ENCODE measurements at places on chromosomes 6 and 20.

DNA sequence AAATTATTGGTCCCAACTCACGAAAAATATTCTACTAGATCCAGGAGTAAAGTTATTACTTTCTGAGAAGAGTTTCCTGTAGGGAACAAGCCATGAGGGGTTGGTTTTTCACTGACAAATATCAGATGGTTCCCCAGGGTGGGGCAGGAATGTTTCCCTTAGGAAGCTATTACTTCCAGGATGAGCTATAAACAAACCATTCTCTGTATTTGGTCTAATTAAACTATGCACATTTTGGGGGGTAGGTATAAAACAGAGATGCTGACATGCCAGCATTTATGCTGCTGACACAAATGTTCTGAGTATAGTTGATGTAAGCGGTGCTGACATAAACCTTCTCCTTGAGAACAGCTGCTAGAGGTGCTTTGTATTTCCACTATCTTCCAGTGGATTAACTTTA is 54.2 kb downstream of the OGFRL1 start:
- no peak for DNase-seq

DNA sequence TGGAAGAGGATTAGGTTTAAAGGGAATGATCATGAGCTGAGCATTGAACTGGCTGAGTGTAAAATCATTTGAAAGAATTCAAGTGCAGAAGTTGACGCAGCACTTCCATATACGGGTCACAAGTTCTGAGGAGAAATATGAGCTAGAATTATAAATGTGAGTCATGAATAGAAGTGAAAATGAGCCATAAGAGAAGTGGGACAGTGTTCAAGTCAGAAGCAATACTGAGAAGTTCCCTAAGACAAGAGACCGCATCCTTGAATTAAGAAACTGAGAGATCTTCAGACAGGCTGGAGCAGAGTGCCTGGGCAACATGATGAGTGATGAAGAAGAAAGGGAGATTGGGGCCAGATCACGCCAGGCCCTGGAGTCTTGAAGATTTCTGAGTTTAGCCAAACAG is 209.7 kb downstream of the TBX18 start:
- peak; percentile 8 for DNase-seq

DNA sequence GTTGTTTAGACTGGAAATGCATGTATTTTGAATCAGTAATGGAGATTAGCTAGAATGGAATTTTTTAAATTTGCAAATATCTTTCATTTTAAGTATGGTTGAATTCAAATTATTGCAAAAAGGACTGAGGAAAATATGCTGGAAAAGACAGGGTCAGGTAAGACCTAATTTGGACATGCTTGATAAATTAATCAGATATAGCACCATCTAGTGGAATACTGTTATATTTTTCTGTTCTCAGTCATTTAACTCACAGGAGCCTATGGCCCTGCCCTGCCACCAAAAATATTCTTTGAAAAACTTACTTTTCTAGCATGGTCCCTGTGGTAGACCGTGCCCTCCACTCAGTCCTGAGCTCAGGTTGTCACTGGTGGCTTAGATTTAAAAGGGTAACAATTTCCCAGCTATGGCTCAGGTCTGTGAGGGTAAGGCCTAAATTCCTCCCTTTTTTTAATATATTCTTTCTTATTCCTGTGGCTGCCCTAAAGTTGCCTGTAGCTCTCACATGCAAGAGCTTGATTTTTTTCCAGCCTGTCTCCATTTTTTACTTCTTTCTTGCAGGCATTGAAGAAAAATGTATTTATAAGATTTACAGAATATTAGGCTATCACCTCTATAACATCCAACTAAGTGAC is 25.3 kb upstream of the KIAA1586 start:
- DNase-seq, result peak; percentile 60

- no peak for DNase-seq
These were observed 545.8 kb upstream of the CITED2 start for GRCh38 chr6:139920027-139920775.

DNA sequence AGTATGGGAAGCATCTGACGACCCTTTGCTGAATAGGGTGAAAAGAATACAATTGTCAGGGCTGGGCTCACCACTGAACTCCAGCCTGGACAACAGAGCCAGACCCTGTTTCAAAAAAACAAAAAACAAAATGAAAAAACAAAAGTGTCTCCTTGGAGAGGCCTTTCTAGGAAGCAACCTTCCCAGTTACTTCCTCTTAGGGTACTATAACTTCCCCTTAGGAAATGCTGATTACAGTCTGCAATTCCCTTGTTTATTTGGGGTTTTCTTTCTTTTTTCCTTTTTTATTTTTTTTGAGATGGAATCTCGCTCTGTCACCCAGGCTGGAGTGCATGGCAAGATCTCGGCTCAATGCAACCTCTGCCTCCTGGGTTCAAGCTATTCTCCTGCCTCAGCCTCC is 20.5 kb upstream of the TTPAL start:
- DNase-seq, result no peak

DNA sequence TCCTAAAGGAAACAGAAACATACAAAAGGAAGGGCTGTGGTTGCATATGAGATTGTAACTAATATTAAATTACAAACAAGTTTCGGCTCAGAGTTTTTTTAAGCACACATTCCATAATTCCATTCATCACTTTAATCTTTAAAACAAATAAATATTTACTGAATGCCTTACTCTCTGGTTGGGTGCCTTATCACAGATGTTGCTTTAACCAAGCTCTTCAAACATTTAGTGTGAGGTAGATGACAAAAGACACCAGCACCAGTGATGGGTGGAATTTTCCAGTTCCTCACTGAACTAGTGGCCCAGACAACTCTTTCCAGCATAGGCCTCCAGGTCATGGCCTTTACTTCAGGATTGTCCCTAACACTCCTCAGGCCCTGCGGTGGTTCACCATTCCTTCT is 58.7 kb downstream of the ARHGAP18 start:
- DNase-seq, result no peak

DNA sequence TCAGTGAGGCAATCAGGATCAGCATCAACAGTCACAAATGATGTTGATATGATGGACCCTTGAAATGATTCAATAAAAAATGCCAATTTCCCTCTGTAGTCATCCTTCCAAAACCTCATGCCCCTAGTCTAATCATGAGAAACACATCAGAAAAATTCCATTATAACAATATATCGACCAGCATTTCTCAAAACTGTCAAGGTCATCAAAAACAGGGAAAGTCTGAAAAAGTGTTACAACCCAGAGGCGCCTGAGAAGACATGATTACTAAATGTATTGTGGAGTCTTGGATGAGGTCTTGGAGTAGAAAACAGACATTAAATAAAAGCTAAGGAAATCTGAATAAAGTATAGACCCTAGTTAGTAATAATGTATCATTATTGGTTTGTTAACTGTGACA is 133.8 kb downstream of the SLC35B3 start:
- no peak for DNase-seq

- DNase-seq, result no peak
These were observed 26.5 kb downstream of the ERMARD start for GRCh38 chr6:169777896-169778295.

DNA sequence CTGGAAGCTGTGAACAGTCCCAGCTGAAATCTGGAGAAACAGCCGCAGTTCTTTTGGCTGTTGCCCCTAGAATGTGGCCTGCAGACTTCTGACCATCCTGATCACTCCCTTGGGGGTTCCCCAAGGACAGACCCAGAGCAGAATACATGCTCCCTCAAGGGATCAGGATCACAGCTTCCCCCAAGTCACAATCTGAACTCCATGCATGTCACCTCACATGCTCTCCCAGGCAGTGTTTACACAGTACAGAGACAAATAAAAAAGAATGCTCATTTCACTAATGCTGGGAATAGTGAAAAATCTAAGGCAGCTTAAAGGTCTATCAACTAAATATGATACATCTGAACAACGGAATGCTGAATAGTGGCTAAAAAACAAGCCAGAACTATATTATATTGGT is 20.5 kb downstream of the SPAG4 start:
- DNase-seq, result no peak

DNA sequence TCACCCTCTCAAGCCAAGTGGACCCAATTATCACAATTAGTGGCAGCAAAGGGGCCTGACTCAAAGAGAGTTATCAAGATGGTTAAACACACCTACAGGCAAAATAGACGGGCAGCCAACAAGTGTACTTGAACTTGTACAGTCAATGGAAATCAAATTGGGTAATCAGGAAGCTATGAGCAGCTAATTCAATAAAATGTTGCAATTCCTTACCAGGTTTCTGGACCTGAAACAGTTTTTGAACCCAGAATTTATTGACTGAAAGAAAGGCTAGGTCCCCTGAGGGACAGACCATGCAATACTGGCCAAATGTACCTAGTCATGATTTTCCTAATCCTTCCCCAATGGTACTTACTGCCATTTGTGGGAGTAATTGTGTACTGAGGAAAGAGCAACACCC is 679.8 kb downstream of the EPM2A start:
- no peak for DNase-seq

DNA sequence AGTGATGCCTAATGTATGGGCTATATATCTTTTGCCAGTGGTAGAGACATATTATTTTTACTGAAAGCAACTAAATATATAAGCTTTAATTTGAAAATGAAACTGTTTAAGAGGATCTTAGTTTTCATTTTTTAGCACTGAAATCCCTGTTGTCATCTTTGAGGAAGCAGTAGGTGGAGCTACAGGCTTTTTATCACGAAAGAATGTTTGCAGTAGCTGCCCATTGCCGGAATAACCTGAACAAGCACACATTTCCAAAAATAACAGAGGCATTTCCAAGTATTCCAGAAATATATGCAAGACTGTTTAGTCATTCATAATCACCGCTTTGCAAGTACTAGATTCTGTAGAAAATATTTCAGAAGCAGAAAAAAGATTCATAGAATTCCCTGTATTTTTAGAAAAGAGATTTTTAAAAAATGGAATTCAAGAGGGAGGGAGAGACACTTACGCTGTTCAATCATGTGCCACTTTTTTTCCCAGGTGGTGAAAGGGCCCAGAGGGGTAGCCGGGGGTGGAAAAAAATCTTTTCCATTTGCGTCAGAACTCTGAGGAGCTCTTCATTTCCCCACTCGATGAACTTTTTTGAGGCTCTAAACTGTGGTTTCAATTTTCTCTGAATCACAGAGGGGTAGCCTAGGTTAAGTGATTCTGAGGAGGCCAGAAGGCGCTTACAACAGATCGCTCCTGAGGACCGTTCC is 142.5 kb upstream of the FERMT1 start:
- peak; percentile 61 for DNase-seq

DNA sequence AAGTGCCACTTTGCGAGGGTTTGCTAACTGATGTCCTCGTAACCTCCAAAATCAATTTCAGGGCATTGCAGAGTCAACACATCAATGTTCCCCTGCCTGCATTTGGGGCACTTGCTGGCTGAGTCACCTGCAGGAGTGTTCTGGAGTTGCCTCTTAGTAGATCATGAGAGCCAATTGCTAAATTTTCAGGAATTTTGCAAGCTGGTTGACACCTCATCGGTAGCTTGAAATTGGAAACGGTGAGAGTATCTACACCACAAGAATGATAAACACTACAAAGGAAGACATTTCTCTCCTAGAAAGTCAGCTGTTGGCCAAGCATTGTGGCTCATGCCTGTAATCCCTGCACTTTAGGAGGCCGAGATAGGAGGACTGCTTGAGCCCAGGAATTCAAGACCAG is 10.8 kb upstream of the BFSP1 start:
- peak; percentile 77 for DNase-seq

Data from fibroblast of skin of scalp (primary cell).